ENCODE measurements at places on chromosomes 11 and 22.

DNA sequence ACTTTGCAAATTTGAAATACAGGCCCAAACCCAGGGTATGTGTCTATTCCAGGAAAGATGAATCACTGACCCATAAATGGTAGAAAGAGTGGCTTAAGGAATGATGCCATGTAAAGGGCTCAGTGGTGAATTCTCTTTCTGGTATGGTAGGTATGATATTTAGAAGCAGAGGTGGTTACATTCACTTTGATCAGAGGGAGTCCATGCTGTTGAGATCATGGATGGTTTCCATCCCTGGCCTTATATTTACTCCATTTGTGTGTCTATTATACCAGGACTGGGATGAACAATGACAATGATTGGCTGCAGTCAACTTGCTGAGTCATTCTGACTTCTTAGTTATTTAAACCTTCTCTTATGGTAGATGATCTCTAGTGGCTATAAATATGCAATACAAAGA lies 419.8 kb upstream of the LRRC4C start:
- DNase-seq: no peak

DNA sequence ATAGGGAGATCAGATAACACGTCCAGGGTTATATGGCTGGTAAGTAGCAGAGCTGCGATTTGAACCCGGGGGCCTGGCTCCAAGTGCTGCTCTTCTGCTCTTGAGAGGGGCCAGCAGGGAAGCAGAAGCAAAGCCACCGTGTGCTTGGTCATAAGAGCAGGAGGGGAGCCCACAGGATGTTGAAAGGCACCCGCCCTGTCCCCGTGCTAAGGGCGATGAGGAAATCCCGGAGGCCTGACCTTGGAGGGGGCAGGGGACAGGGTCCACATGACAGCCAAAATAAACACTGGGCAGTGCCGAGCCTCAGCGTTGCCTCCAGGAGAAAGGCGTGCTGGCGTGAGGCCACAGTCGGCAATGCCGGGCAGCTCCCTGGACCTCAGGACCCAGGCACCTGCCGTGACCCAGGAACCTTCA lies 28.8 kb downstream of the TOM1 start:
- no peak for DNase-seq

DNA sequence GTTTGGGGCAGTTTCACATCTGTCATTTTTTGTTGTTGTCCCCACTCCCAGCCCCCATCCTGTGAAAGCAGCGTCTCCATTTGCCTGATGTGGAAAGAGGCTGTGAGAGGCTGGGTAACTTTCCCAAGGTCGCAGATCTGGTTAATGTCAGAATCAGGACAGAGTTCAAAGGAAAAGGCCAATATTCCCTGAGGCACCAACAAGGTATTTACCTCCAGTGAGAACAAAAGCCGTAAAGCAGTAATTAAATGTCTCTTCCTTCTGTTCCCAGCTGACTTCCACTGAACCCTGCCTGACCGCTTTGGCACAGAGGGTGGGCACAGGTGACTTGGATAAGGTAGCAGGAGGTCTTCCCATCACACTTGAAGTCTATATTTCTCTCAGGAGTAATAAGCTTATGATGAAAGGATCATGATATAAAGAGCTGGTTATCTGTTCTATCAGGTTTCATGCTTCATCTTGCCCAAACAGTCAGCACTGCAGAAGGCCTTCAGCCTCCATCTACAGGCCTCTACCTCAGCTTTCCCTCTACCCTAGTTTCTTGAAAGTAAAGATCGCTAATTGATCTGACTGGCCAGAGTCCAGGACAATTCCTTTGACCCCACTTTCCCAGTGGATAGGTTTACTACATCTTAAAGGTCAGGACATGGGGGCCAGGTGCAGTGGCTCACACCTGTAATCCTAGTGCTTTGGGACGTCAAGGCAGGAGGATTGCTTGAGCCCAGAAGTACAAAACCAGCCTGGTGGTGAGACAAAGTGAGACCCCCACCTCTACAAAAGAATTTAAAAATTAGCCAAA lies 9.4 kb downstream of the C11orf91 start:
- DNase-seq: no peak

- DNase-seq: no peak
Measured at GRCh38 chr11:61598374-61598773, 17.5 kb upstream of the SYT7 start.

DNA sequence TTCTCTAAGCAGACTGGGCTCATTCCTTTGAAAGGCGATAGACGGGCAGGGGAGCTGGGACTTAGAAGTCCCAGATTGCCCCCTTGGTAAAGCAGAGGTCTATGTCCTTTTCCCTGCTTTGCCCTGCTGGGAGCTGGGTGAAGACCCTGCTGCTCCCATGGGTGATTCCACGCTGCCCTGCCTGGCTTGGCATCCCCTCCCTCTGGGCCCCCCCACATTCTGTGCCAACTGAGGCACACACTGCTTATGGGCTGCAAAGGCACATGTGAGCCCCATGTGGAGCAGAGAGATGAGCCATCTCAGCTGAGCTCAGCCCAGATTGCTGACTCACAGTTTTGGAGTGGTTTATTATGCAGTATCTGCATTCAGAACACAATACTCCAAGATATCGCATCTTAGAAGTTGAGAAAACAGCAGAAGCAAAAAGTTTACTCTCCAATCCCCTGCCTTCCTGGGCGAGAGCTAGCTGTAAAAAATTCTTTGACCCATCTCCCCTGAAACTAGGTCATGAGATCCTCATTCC lies 127.2 kb downstream of the ST3GAL4 start:
- no peak for DNase-seq

- DNase-seq: no peak
Measured at GRCh38 chr11:128302425-128303186, 284.8 kb downstream of the ETS1 start.

- DNase-seq: no peak
Measured at GRCh38 chr22:31340360-31340759, 5.8 kb downstream of the PATZ1 start.

- no peak for DNase-seq
Measured at GRCh38 chr22:44754998-44755397, 2.6 kb downstream of the ARHGAP8 start.

GRCh38 chr22:46260038-46260437 lies 3.1 kb downstream of the PKDREJ start:
- no peak for DNase-seq

GRCh38 chr11:9091044-9091922 lies at the start of gene SCUBE2:
Gene SCUBE2, minus strand, starts transcription at chr11:9091599. Its CDS starts 71 bp downstream, at chr11:9091528.
- DNase-seq: peak; percentile 17

- DNase-seq: no peak
Measured at GRCh38 chr11:34773826-34774225, 142.4 kb downstream of the APIP start.

GRCh38 chr11:30387891-30388861 lies 65.3 kb downstream of the ARL14EP start:
- no peak for DNase-seq

DNA sequence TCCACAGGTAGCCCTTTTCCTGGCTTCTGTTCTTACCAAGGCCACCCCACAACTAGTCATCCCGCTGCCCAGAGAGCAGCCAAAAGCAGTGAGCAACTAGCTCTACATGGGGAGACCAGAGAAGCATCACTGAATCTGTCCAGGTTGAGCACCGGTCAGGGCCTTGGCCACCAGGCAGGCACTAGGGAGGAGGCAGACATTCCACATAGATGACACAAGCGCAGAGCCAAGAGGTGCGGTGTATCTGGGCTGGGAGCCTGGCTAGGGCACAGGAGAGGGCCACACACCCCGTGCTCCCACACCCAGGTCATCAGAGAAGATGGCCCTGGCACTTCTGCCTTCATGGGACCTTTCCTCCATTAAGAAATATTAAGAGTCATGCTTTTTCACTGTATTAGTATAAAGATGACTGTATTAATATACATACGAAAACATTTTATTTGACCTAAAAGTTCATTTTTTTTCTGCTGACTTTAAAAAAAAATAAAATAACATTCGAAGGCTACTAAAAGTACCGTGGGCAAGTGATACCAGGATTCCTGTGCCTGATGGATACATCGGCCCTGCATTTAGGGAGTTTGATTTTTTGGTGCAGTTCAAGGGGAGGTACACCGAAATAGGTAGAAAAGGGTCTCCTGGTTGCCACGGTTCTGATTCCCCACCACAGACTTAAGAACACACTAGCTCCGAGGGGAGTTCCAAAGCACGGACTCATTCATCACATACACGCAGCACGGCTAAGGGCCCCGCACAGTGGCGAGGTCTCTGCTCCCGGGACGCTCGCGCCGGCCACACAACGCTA lies 1.2 kb downstream of the DGCR2 start:
- DNase-seq: no peak

DNA sequence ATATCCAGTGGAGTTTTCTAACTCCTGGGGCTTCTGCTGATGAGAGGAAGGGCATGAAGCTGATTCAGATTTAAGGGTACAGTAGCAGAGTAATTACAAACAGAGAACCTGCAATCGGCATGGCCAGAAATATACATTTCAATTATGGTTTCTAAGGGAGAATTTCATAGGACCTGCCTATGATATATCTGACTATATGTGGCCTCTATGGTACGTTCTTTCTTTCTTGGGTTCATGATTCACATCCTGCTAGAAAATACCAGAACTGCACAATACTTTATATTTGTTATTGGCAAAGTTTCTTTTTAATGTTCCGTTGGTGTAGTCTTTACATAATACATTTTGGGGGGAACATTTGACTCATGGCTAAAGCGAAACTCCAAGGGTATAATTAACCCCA lies 63.1 kb upstream of the TTC12 start:
- DNase-seq: no peak

GRCh38 chr11:67652965-67653845 lies 2.7 kb upstream of the ACY3 start:
- no peak for DNase-seq

DNA sequence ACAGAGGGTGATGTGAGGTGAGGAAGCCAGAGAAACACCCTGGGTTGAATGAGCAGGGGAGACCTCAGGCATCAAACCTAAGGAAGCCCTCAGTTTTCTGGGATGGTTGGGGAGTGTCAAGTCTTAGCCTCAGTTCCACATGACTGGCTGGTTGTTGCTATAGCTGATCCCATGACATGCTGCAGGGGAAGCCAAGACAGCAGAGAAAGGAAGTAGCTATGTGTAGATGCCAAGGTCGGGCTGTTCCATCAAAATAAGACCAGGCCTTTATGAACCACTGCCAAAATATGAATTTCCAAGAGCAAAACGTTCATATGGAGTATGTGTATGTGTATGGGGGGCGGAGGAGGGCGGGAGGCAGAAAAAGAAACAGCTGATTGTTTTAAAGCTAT lies 11.6 kb downstream of the CD59 start:
- no peak for DNase-seq

DNA sequence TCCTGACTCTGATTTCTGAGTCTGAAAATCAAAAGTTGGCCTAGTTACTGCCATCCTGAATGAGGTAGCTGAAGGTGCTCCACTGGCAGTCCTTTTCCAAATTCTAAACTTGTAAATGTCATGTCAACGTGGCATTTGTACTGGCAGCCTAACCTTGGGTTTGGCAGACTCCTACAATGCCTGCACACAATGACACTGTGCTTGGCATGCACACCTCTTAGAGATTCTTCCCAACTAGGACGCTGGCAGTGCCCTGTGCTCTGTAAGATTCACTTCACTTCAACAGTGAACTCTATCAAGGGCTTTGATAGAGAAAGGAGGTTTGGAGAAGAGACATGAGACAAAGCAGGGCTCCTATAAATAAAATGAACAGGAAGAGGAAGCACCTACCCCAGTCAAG lies 21.9 kb upstream of the PPP2R1B start:
- no peak for DNase-seq

DNA sequence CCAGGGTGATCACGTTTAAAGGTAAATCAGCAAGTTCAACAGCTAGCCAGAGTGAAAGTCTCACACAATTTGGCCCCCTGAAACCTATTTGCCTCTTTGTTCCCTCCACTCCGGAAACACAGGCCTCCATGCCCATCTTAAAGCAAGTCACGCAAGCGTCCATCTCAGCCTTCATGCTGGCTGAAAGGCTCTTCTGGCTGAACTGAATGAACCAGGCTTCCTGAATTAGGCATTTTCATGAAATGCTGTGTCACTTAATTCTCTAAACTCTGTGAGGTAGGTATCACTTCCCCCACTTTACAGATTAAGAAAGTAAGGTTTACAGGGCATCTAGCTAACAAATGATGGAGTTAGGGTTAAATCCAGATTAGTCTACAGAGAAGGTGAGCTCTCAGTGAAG lies 1.4 kb downstream of the SLC25A17 start:
- DNase-seq: no peak

DNA sequence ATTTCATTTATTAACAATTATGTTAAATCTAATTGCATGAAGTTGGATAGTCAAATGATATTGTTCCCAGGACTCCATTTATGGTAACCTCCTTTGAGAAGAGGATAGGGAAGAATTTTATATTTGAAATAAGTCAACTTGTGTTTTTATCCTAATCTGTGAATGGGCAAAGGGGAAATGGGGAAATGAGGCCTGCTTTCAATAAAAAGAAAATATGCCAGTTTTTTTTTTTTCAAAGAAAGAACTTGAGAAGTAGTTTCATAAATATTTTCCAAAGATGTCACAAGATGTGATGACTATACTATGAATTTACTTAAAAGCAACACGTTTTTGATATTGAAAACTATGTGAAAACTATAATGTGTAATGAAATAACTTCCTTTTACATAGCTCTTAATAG lies 201.8 kb downstream of the TMEM135 start:
- no peak for DNase-seq

DNA sequence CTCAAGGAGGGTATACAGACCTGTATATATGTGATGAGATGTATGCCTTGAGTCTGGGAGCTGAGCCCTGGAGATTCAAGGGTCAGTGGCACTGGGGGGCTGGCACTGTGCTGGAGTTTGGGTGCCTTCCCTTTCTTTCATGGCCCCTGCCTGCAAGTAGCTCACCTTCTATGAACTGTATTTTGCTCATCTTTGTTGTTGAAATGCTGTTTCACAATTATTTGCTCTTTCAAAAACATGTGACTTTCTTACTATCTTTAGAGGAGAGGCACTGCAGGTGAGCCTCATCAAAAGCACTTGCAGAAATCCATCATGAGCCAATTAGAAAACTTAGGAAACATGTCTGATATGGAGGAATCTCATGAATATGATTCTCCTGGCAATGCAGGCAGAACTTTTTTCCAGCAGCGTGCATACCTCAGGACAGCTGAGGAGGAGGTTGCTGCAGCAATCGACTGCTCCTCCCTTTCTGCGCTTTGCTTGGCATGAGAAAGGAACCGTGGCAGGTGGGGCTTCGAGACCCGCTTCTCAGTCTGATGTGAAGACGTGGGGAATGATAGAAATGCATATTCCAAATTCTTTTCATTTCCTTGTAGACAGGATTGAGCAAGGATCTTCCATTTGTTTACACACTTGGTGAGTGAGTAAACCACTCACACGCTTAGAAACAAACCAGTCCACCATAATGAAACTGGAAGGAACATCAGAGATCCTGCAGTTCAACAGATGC lies 178.4 kb upstream of the E2F8 start:
- DNase-seq: no peak

DNA sequence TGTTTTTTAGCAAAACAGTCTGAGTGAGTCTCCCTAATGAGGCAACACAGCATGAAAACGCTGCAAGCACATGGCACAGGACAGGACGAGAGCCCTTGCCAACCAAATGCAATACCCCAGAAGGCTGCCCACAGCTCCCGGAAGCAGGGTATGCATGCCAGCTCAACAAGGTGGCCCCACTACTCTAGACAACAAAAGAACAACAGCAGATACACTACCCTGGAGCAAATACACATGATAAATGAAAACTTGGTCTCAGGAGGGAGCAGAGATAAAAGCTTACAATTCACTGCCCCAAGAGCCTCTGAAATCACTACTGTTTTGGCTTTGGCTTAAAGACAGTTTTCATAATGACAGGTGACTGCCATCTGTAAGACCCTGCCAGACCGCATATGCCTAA lies 785.4 kb upstream of the API5 start:
- no peak for DNase-seq
